ENCODE measurements at places on chromosomes 11 and 22. TPM values are rescaled to one million over a fixed set of nuclear protein-coding genes. Genes with fewer than 3 reads are reported as not detected.

The RAB38 gene
- 10.1 TPM for total RNA-seq

The OMP gene
- total RNA-seq = not detected

The ASRGL1 gene
- total RNA-seq = 44.5 TPM

The LARGE1 gene
- total RNA-seq = 30.8 TPM

The API5 gene
- total RNA-seq = 155 TPM

The TRIM64C gene
- total RNA-seq = not detected

The SUSD2 gene
- 0.25 TPM for total RNA-seq

The P4HA3 gene
- total RNA-seq = not detected

The PDE3B gene
- 14.3 TPM for total RNA-seq

The CERK gene
- 80.6 TPM for total RNA-seq

DNA sequence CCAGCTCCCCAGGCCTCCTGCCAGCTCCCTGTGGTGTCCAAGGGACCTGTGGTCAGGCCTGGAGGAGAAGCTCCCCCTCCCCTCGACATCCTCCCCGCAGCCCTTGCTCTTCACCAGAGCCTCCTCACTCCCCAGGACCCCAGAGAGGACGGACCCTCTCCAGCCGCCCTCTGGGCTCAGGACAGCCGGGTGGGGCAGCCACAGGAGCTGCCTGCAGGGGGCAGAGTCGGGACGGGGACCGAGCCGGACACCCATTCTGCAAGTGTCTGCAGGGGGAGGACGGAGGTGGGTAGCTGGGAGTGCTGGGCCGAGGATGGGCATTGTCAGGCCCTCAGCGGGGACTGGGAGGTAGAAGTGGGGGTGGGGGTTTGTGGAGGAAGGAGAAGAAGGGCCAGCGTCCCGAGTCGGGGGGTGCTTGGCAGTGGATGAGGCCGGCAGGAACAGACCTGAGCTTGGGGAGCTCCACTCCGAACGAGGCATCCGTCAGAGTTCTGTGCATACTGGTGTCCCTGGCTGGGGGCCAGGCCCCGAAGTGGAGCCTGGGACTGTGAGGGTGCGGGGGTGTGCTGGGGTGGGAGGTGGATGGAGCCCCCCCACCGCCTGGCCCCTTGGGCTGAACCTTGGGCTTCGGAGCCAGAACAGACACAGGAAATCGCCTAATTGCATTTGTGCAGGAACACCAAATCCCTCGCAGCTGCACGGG is 15.2 kb downstream of the PRR33 start:
- no peak overlapping the region for H3K4me3 ChIP-seq
- no peaks in the 10 kb centered on the region for H3K36me3 ChIP-seq
- DNase-seq = peak; percentile 65
- no peaks in the 10 kb centered on the region for H3K27me3 ChIP-seq
- no peaks in the 10 kb centered on the region for H3K4me1 ChIP-seq
- no peak overlapping the region for H3K27ac ChIP-seq

DNA sequence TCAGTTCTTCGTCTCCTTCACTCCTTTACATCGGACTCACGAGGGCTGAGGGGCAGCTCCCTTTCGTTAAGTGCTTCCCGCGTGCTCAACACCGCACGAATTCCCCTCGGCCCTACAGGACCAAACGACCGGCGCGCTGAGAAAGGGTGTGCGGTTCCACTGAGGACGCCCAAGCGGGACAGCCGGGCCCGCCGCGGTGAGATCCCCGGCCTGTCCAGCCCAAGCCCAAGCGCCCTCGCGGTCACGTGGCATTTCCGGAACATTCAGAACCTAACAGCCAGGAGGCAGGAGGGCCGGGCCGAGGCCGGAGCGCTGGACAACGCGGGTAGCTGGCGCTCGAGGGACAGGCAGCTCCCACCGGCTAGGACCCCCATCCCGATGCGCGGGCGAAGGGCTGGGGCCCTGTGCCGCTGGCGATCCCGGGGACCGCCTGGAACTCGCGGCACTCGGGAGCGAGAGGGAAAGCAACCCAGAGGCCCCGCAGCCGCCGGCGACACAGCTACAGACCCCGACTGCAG is 737 bp upstream of the STIP1 start:
- no peaks in the 10 kb centered on the region for H3K36me3 ChIP-seq
- no peak for DNase-seq
- peak overlapping the region; percentile 84 for H3K27ac ChIP-seq
- H3K27me3 ChIP-seq = no peaks in the 10 kb centered on the region
- H3K4me1 ChIP-seq = peaks cover 9% of the 10 kb centered on the region

GRCh38 chr22:27632451-27633295 is 168.9 kb downstream of the MN1 start:
- no peak overlapping the region for H3K27ac ChIP-seq
- H3K36me3 ChIP-seq = no peaks in the 10 kb centered on the region
- DNase-seq = no peak
- H3K4me3 ChIP-seq = no peak overlapping the region
- H3K27me3 ChIP-seq = no peaks in the 10 kb centered on the region
- H3K4me1 ChIP-seq = peaks cover 32% of the 10 kb centered on the region

GRCh38 chr11:18105802-18106574 is at the start of gene SAAL1:
Gene SAAL1, minus strand, starts transcription at chr11:18106082. Its CDS starts 41 bp downstream, at chr11:18106041.
- no peak within 1 kb of the TSS for H3K27ac ChIP-seq
- peak; percentile 94 for DNase-seq
- peaks cover 16% of the 10 kb centered on the region for H3K27me3 ChIP-seq
- H3K4me1 ChIP-seq = peaks cover 9% of the 10 kb centered on the region
- peak within 1 kb of the TSS; percentile 100 for H3K4me3 ChIP-seq

GRCh38 chr22:31995807-31996206 is 47.3 kb upstream of the SLC5A1 start:
- H3K27me3 ChIP-seq = peaks cover 2% of the 10 kb centered on the region
- H3K27ac ChIP-seq = no peak overlapping the region
- DNase-seq = no peak
- no peaks in the 10 kb centered on the region for H3K4me1 ChIP-seq

- H3K4me3 ChIP-seq = no peak overlapping the region
- H3K4me1 ChIP-seq = peaks cover 9% of the 10 kb centered on the region
- no peaks in the 10 kb centered on the region for H3K36me3 ChIP-seq
- DNase-seq = peak; percentile 65
- no peak overlapping the region for H3K27ac ChIP-seq
Observed at GRCh38 chr11:85182441-85183387, 444.4 kb downstream of the DLG2 start.

DNA sequence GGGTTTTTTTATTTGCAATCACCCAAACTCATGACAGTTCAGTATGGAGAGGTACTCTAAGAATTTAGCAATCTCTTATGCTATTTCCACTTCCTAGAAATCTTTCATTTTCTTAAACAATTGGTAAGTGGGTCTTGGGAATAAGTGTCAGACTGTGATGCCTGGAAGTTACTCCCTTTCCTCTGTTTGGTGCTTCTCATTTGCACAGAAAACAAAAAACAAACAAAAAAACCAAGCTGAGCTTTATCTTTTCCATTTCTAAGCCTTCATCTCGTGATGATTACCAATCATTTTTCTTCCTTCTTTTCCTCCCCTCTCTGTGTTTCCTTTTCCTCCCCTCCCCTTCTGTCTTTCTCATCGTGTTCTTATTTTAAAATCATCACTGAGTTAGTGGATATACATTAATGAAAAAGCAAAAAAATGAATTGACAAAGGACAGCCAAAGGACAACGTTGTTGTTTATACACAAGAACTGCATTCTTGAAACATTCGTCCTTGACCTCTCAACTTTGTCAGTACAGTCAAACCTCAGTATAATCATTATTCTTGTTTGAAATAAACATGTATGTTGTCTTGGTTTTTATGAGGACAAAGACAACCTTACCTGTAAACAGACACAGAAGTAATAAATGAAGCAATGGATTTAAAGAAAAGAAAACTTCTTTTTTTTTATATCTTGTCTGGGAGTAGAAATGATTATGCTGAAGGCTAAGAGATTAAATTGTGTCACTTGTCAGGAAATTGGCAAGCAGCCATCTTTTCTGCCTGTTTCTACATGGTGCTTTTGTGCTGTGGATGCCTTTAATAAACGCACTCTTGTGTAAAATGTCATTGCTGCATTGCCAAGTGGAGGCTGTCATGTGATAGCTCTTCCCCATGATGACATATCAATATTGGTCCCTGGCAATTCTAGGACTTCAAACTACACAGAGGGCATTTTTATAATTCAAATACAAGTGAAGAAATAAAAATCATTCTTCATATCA is 803.2 kb upstream of the CCDC90B start:
- no peaks in the 10 kb centered on the region for H3K27me3 ChIP-seq
- H3K4me1 ChIP-seq = no peaks in the 10 kb centered on the region
- no peaks in the 10 kb centered on the region for H3K36me3 ChIP-seq
- H3K4me3 ChIP-seq = no peak overlapping the region

GRCh38 chr22:31956360-31956759 is 12.0 kb downstream of the YWHAH start:
- peaks cover 6% of the 10 kb centered on the region for H3K4me1 ChIP-seq
- DNase-seq = no peak
- H3K27ac ChIP-seq = no peak overlapping the region
- no peaks in the 10 kb centered on the region for H3K27me3 ChIP-seq
- H3K36me3 ChIP-seq = no peaks in the 10 kb centered on the region
- H3K4me3 ChIP-seq = no peak overlapping the region

GRCh38 chr22:22746061-22746962 is 101.9 kb downstream of the GGTLC2 start:
- no peak overlapping the region for H3K4me3 ChIP-seq
- H3K36me3 ChIP-seq = no peaks in the 10 kb centered on the region
- DNase-seq = no peak
- H3K4me1 ChIP-seq = peaks cover 5% of the 10 kb centered on the region
- H3K27ac ChIP-seq = no peak overlapping the region
- peaks cover 76% of the 10 kb centered on the region for H3K27me3 ChIP-seq

GRCh38 chr11:108880510-108880909 is 215.6 kb downstream of the DDX10 start:
- no peak overlapping the region for H3K27ac ChIP-seq
- no peaks in the 10 kb centered on the region for H3K36me3 ChIP-seq
- no peak overlapping the region for H3K4me3 ChIP-seq
- H3K27me3 ChIP-seq = no peaks in the 10 kb centered on the region
- DNase-seq = no peak

GRCh38 chr11:73126804-73127480 is 15.2 kb downstream of the FCHSD2 start:
- no peaks in the 10 kb centered on the region for H3K27me3 ChIP-seq
- no peak for DNase-seq
- no peak overlapping the region for H3K4me3 ChIP-seq
- H3K36me3 ChIP-seq = peaks cover 9% of the 10 kb centered on the region
- H3K27ac ChIP-seq = no peak overlapping the region

GRCh38 chr11:78202733-78203167 is 14.0 kb downstream of the USP35 start:
- H3K4me3 ChIP-seq = no peak overlapping the region
- no peaks in the 10 kb centered on the region for H3K27me3 ChIP-seq
- no peaks in the 10 kb centered on the region for H3K36me3 ChIP-seq
- H3K27ac ChIP-seq = no peak overlapping the region
- H3K4me1 ChIP-seq = no peaks in the 10 kb centered on the region
- DNase-seq = no peak

All from neural progenitor cell (in vitro differentiated cells).